CD4-positive, alpha-beta T cell (primary cell): ENCODE measurements at places on chromosomes 1 and 21.

DNA sequence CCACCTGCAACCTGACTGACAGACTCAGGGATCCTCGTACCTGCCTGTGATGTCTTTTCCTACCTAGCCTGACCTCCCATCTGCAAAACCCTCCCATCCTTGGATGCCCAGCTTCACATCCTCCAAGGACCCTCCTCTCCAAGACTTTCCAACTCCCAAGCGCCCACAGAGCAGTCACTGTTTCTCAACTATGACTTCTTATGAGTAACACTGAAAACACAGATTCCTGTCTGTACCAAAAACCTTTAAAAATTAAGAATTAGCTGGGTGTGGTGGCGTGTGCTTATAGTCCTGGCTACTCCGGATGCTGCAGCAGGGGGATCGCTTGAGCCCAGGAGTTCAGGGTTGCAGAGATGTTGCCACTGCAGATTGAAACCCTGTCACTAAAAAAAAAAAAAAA is 181.9 kb downstream of the PSMG1 start:
- no peak for DNase-seq

DNA sequence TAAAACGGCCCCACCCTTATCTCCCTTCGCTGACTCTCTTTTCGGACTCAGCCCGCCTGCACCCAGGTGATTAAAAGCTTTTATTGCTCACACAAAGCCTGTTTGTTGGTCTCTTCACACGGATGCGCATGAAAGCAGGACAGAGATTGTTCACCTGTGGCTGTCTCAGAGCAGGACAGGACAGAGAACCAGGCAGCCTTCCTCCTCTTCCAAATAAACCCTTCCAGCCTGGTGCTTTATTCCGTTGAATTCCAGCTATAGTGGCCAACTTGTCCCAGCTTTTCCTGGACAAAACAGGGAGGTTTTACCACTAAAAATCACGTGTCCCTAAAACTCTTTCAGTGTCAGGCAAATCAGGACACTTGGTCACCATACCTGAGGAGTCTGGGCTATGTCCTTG is 9.5 kb upstream of the DMRTB1 start:
- no peak for DNase-seq

DNA sequence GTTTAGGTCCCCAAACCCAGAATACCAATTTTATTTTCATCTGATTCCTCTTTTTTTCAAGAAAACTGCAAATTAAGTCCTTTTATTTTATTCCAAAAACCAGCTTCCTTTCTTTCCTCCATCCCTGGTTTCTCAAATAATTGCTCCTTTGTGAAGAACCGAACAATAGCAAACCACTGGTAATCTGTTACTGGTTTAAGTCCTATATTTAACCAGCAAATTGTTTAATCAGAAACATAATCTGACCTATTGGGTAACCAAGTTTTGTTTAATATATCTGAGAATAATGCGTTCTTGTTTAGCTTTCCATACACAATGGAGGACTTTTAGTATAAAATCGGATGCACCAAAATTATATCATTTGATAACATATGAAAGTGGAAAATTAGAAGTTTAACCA is 13.2 kb upstream of the DDR2 start:
- DNase-seq, result no peak

DNA sequence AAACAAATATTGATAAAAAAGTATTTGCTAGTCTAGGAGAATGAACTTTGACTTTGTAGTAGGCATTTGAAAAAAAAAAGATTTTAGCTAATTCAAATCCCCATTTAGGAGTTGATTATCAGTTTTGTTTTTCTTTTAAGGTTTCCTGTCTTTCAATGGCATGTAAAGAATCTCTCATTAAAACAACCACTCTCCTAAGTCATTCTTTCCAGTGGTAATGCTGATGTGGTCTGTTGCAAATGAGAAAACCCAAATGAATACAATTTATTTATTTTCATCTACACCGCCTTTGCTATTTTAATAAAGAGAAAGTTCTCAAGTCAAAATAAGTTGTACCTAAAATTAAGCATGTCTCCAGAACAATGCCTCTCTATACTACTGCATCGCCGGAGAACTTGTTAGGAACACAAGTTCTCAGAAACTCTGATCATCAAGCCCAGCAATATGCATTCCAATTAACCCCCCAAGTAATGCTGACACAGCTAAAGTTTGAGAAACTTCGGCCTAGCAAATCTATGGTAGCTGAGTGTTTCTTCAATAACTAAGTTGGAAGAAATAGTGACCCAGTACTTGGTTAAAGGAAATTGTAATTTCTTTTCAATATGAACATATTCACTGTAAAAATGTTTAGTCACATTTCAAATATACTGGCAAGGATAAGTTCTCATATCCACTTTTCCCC is 255.1 kb downstream of the PTPRC start:
- no peak for DNase-seq

- DNase-seq, result no peak
Observed at GRCh38 chr21:27631471-27631870, 664.6 kb upstream of the ADAMTS5 start.

DNA sequence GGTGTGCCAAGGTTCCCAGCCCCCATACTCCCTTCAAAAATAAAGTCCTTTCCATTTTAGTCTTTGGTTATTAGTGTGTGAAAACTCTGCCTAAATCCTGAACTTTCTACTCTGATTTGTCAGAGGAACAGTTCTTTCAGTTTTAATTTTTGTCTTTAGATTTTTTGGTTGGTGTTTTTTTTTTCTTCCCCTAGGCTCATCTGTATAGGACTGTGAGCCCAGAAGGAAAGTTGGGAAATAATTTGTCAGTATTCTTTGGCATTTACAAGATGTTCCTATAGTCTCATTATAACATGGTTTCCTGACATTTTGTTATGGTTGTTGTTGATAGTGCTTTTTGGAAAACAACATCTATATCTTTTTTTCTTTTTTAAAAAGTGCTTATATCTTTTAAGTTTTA is 38.0 kb downstream of the LAMC1 start:
- DNase-seq, result no peak

DNA sequence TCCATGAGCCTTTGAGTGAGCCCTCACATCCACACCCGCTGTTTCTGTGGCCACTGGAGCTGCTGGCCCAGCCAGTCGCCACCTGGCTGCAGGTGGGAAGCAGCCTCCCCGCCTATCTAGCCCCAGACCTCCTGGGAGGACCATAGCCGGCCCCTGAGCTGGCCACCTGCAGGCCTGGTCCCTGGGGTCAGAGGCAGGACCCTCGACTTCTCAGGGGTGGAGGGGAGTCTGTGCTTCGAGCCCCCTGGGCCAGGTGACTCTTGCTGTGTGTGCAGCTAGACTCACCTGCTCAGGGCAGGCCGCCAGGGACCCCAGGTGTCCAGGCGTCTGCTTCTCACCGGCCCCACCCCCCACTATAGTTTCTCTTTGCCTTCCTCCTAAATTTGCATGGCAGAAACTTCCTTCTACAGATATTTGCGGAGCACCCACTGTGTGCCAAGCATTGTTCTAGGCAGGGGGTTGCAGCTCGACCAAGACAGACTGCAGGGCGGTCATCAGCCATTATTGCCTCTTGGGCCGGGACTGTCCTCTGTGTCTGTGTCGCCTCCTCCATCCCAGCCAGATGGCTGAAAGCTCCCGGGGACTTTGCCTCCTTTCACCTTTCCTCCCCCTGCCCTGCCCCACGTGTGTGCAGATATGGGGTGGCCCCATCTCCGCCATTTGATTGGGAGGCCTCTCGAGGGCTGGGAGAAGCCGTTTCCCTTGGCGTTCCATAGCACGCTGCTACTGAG is 27.3 kb downstream of the SPSB1 start:
- no peak for DNase-seq

DNA sequence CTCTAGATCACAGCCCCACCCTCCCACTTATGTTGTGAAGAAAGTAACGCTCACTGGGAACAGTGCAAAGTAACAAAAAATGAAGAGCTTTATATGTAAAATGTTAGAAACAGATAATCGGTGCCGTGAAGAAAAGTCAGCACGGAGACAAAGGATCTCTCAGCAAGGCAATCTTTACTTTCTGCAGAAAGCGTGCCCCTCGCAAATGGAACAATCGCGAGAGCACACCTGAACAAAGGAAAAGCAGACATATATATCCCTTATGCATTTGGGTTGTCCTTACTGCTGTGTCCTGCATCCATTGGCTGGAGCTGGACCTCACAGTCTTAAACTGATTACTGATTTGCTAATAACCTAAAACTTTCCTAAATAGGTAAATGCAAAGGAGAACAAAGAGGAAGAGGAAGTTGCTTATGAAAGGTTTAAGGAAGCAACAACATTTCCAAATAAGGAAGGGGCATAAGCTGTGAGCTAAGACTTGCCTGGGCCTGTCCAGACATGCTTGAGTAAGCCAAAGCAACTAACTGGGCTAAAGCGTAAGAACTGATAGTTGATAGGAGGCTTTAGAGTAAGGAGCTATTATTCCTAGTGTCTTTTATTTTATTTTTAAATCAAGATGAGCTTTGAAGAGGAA is 89.7 kb downstream of the GTF2B start:
- DNase-seq, result no peak

GRCh38 chr1:202586018-202586821 is 124.0 kb downstream of the SYT2 start:
- no peak for DNase-seq

DNA sequence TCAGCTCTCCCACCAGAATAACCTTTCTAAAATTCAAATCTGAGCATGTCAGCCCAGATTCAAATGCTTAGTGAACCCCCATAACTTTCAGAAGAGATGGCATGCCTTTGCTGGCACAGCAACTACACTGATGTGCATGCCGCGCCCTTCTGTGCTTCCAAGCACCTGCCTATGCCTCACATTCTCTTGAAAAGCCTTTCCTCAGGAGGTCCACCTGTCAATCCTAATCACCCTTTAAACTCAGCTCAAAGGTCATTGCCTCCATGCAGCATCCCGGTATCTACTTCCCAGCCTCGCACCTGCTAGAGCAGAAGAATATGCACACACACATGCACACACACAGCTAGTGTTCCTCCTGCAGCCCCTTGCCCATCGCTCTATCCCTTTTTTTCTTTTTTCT is 5.2 kb upstream of the S100A2 start:
- no peak for DNase-seq

- DNase-seq, result no peak
Observed at GRCh38 chr1:109623601-109624161, 4.0 kb downstream of the AMPD2 start.

DNA sequence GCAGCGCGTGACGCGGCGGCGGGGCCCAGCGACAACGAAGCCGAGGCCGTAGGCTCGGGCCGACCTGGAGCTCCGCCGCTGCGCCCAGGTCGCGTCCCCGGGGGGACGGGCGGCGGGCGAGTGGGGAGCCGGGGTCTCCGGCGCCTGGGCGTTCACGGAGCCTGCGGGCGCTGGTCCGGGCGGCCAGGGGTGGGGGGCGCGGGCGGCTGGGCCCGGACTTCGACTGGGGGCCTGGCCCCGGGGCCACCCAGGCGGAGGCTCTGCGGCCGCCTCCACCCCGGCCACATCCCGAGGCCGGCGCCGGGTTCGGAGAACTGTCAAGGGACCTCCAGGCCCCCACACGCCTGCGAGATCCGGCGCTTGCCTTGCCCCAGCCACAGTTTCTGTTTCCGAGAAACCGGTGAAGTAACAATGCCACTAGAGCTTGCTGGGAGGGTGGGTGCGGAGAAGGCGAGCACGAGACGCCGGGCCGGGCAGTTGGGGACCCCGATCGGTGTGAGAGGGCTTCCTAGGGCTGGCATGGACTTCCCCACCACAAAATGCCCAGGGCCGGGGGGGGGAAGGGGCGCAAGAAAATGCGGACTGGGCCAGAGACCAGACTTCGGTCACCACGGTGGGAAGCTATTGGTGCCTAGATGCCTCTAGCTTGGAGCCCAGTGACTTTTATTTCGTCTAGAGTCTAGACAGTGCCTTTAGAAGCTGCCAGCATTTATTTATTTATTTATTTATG is 501 bp downstream of the FBXO6 start:
- DNase-seq, result peak; percentile 24

DNA sequence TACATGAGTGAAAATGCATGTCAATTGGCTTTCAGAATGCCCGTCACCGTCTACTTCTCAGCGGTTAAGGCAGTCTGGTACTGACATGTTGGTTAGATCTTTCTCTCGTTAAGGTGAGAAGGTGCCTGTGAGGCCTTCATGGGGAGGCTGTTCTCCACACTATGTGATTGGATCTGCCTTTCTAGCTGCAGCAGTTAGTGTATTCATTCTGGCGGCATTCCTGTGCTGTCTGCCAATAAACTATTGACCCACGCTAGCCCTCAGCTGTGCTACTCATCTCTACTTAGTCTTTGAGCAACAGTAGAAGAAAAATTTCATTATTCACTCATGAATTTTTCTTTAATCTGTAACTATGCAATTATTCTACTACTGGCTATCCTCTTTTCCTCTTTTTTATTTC is 32.0 kb downstream of the CCSAP start:
- no peak for DNase-seq

DNA sequence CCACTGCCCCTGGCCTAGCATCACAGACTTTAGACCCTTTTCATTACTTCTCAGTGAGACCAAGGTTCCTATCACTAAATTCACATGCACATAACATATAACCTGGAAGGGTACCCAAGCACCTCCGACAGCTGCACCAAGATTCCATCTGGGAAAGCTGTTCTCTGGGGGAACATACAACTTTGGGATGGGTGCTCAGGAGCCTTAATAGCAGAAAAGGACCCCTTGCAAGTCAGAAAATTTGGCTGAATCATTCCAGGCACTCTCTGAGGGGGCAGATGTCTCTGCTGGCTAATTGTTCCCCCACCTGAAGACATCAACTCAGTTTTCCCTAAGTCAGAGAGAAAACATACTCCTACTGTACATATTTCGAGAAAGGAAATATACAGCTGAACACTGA is 41.3 kb upstream of the PSEN2 start:
- no peak for DNase-seq

DNA sequence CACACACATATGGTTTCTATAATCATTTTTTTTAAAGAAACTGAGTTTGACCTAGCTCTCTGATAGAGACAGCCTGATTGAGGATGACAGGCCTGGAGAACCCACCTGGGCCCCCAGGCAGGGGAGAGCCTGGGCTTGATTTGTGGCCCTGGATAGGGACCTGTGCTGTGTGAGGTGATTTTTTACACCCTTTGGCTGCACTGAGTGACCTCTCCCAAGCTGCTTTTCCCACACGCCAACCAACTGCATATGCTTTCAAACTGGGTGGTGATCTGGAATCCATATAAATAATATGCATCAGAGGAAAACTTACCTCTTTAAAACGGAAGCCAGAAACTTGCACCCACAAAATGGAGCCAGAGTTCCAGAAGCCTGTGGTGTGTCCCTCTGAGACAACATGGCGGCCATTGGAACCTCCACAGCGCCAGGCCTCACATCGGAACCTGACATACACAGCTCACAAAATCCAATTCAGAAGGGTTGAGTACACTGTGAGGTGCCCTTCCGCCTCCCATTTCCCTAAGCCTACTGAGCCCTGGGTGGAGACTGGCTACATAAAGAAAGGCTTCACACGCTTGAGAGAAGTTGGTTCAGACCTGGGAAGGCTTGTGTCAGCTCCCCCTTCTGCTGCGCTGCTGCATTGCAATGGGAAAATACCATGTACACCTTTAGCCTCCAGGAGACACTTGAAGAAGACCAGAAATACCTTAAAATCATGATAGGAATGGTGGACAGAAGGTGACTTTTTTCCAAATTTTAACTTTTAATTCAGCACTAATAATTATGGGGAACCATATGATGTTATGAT is 160.7 kb downstream of the HHIPL2 start:
- no peak for DNase-seq

DNA sequence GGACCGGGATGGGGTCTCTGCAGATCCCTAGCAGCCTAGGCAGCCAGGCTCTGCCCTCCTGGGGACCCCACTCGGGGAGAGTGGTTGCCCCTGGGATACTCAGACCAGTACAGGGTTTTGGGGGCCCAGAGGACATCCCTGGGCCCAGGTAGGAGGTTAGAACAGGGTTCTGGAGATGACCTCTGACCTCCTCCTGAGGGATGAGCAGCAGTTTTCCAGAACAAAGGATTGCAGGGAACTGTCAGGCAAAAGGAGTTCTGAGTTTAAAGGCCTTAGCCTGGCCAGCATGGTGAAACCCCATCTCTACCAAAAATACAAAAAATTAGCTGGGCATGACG is 20.4 kb upstream of the VPS13D start:
- no peak for DNase-seq
